Cortex of kidney (tissue), 1 donor: ENCODE measurements at places on chromosomes 6 and 20.

DNA sequence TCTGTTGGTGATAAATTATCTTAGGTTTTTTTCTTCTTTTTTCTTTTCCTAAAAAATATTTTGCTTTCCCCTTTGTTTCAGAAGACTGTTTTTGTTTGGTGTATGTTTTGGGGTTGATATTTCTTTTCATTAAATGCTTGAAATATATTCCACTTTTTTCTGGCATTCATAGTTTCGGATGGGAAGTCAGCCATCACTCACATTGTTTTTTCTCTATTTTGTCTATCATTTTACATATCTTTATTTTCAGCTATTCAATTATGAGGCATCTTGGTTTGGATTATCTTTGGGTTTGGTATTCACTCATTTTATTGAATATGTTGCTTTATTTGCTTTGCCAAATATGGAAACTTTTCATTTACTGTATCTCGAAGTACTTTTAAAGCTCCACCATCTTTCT is 600.5 kb upstream of the EYS start:
- DNase-seq: no peak

DNA sequence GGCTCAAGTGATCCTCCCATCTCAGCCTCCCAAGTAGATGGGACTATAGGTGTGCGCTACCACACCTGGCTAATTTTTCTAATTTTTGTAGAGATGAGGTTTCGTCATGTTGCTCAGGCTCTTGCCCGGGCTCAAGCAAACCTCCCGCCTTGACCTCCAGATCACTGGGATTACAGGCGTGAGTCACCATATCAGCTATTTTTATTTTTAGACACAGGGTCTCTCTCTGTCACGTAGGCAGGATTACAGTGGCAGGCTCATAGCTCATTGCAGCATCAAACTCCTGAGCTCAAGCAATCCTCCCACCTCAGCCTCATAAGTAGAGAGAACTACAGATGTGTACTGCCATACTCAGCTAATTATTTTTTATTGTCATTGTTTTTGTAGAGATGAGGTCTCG is 41.7 kb downstream of the SLC23A2 start:
- DNase-seq: no peak

DNA sequence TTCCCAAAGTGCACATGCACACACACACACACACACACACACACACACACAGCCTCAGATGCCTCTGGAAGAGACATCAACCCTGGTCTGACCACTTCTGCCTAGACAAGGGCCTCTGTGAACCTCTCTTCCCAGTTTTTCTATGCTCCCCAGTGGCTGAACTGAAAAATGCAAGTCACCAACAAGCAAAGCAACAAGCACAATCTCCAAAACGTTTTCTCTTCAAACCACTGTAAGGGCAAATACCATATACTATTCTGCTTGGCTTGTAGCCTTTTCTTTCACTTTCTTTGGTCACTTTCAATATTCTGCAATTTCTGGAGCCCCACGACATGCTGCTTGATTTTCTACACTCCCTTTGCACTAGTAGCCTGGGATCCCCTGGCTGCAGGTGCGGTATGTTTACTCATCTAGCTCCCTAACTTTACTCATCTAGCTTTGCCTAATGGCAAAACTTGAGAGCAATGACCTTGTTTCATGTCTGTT is 121.4 kb upstream of the DST start:
- no peak for DNase-seq

DNA sequence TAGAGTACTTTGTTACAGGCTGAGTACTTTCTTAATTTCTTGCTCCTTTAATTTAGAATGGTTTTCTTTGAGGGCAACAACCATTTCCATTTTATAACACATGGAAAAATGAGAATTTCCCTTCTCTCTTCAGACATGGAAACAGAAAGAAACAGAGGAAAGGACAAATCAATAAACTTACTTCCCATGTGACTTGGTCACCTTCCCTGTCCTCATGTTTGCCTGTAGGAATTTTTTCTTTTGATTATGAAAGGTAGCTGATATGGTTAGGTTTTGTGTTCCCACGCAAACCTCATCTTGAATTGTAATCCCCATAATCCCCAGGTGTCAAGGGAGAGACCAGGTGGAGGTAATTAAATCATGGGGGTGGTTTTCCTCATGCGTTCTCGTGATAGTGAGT is 169.7 kb downstream of the PHF3 start:
- DNase-seq: no peak

GRCh38 chr20:8330319-8330784 is 198.3 kb downstream of the PLCB1 start:
- DNase-seq: no peak

- peak; percentile 78 for DNase-seq
Measured at GRCh38 chr6:6686748-6687601, 98.5 kb downstream of the LY86 start.

- no peak for DNase-seq
Measured at GRCh38 chr20:57611586-57612311, 8.5 kb downstream of the ZBP1 start.

- no peak for DNase-seq
Measured at GRCh38 chr6:110216140-110216539, 35.9 kb downstream of the CDC40 start.

- no peak for DNase-seq
Measured at GRCh38 chr20:31815408-31816188, 3.6 kb upstream of the MYLK2 start.

DNA sequence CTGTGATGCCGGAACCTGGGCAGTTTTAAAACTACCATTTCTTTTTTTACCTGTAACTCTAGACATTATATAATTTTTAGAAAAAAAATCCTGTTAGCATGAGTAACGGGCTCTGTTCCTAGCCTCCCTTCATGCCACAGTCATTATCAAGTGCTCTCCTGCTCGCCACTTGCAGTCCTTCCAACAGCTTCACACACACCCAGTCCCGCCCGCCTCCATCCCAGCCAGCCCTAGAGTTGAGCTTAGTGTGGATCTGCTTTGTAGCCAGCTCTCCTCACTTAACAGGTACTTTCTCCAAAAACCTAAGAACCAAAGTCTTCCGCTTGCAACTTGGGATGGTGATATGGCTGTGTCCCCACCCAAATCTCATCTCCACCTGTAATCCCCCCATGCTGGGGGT is 51.5 kb downstream of the EZR start:
- no peak for DNase-seq

DNA sequence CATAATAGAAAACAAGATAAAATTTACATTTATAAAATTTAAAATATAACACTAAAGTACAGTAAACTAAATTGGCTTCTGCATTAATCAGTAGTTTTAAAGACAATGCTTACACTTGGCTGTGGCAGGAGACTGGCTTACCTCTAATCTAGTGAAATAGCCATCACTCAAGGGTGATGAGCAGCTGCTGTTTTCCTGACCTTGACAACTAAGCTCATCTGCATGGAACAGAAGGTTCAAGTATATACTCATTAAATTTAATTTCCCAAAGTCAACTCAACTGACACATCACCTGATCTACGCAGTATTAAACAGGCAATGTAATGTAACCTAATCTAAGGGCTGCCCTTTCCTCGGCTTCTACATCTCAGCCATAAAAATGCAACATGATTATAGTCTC is 14.5 kb downstream of the TMX4 start:
- no peak for DNase-seq

DNA sequence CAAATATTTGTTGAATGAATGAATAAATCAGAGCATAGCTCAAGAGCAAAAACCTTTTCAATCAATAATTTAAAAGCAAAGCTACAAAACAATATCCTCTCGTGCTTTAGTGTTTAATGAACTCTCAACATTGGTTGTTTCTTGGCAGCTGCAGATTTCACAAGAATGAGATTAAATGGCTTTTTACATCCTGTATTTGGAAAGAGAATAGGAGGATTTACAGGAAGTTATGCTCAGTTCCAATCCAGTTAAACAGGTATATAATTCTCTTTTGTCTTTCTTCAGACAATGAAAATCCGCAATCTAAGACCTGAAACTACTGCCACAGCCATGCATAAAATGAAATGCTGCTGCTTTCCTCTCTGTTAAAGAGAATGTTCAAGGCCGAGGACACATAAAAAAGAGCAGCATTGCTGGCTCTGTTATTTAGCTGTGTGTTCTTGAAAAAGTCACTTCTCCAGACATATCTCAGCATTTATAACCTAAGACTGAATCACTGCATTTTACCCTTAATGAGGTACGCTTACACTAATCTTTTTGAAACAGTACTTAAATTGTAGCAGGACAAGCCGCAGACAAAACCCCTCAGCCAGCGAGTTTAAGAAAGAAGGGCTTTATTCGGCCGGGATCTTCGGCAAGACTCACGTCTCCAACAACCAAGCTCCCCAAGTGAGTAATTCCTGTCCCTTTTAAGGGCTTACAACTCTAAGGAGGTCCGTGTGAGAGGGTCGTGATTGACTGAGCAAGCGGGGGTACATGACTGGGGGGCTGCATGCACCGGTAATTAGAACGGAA is 3.6 kb downstream of the C6orf52 start:
- DNase-seq: no peak

GRCh38 chr20:63738687-63739129 is 868 bp upstream of the SLC2A4RG start:
- DNase-seq: no peak

DNA sequence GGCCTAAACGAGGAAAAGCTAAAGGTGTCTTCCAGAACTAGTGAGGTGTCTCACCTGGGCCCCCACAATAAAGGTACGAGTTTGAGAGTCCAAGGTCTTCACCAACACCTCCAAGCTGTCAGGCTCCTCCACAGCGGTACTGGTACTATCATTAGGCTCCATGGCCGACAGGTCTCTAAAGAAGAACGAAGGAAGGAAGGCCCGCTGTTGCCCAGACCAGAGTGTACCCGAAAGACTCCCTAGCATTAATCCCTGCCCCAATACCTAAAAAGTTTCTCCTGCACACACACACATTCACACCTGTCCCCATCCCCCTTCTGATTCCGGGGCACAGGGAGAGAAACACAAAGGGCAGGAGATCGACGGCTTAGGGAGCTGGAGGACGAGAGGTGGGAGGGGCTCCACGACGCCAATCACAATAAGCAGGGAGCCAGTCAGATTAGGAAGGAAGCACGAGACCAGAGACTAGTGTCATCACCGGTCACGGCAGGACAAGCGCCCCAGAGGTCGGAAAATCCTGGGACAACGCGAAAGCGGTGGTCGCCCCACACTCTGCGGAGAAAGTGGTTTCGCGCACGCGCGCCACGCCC is 764 bp downstream of the BAG6 start:
- DNase-seq: no peak

- DNase-seq: no peak
Measured at GRCh38 chr20:9742821-9743220, 96.1 kb downstream of the PAK5 start.
